ENCODE measurements at places on chromosomes 2 and 18.

GRCh38 chr2:239824866-239825704, 200.1 kb downstream of the NDUFA10 start:
- peak; percentile 27 for DNase-seq

DNA sequence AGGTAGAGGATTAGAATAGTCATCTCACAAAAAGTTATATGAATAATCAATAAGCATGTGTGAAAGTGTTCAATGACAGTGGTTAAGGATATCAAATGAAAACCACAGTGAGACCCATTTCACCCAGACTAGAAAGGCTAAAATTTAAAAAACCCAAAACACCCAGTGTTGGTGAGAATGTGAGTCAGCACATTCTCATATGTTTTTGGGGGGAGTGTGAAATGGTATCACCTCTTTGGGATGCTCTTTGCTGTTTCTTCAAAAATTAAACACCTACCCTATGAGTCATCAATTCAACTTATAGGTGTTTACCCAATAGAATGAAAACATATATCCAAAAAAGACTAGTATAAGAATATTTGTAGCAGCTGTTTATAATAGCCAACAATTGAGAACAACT, 69.8 kb downstream of the MAP3K20 start:
- no peak for DNase-seq

GRCh38 chr2:163723881-163724280, 11.9 kb downstream of the FIGN start:
- DNase-seq, result no peak

DNA sequence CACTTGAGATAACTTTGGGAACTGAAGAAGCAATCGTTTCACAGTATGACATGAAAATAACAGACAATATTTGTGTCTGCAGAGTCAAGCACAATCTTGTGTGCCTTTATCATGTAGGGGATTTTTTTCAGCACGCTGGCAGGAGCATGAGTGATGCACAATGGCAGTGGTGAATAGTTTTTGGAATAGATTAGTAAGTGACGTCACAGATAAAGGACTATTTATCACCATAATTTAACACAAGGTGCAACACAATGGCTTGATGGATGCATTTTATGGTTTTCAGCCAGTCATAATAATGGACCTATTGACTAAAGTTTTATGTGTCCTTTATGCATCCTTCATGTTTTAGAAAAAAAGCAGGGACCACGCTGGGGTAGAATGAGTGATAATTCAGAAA, 559.8 kb upstream of the FANCL start:
- DNase-seq, result no peak

GRCh38 chr2:228181098-228182019, at the start of gene SPHKAP:
SPHKAP (minus strand) TSS chr2:228181687; CDS start chr2:228181598, 89 bp downstream.
- DNase-seq, result no peak

- DNase-seq, result no peak
These were observed 65.8 kb upstream of the PIEZO2 start for GRCh38 chr18:11215216-11215615.
